ENCODE measurements at places on chromosomes 2 and 18. TPM values are rescaled to one million over a fixed set of nuclear protein-coding genes. Genes with fewer than 3 reads are reported as not detected.

GRCh38 chr2:33529771-33530481 lies 53.5 kb downstream of the RASGRP3 start:
- DNase-seq = peak; percentile 37

The ZBTB7C gene
- total RNA-seq = under 0.01 TPM

- DNase-seq = peak; percentile 15
Measured at GRCh38 chr2:66477135-66477842, 42.4 kb downstream of the MEIS1 start.

DNA sequence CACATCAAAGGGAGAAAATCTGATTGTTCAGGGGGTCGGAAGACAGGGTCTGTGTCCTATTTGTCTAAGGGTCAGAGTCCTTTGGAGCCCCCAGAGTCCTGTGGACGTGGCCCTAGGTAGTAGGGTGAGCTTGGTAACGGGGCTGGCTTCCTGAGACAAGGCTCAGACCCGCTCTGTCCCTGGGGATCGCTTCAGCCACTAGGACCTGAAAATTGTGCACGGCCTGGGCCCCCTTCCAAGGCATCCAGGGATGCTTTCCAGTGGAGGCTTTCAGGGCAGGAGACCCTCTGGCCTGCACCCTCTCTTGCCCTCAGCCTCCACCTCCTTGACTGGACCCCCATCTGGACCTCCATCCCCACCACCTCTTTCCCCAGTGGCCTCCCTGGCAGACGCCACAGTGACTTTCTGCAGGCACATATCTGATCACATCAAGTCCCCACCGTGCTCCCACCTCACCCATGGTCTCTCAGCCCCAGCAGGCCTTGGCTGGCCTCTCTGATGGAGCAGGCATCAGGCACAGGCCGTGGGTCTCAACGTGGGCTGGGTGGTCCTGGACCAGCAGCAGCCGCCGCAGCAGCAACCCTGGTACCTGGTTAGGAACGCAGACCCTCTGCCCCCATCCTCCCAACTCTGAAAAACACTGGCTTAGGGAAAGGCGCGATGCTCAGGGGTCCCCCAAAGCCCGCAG lies 3.8 kb downstream of the PROC start:
- no peak for DNase-seq

DNA sequence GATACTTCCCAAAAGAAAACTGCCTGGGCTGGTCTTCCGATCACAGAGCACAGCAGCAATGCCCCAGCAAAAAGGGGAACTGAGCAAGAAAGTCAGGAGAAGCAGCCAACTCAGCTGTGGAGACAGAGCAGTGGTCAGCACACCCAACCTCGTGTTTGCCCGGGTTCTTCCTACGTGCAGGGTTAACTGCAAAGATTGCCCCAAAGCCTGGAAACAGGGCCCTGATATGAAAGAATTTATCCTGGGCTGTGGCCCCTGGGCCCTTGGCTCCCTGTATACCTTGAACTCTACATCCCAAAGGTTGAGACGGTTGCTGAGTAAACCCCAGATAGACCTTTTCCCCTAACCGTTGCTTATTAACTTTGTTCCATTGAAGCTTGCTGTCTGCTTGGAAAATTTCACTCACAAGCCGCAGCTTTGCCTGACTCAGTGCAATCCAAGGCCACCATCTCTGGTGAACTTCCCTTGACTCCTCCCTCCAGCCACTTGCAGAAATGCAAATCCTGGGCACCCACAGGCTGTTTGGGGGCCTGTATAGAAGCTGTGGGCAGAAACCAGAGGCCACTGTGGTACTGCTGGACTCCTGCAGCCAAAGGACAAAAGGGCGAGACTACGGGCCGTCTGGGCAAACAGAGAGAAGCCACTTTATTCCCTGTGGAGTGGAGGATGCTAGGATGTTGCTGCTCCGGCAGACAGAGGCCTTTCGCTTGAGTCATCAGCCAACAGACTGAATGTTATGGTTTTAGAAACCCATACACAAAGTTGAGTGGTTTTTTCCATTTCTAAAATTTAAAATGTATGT lies 18.2 kb downstream of the NRP2 start:
- DNase-seq = no peak

The ARL4C gene
- 2.7 TPM for total RNA-seq

GRCh38 chr2:209771474-209772289 lies at the start of gene UNC80:
Gene UNC80 (plus strand): TSS chr2:209771832. CDS start chr2:209772073, 241 bp downstream.
- DNase-seq = peak; percentile 65

DNA sequence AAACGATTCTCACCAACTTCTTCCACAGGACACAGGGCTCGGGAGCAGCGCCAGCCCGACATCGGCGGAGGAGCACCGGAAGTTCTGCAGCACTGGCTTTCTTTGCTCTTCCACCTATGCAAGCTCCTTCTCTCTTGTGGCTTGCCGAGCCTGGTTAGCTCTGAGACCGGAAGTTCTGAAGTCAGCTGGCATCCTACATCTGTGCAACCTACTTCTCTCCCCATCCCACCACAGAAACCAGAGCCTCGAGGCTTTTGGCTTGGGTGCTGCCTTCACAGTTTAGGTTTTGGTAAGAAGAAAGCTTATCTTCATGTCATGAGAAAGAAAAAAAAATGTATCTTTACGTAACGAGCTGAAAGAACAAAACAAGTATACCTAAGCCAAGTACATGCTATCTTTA lies 111.7 kb downstream of the ANKRD44 start:
- no peak for DNase-seq

The MC5R gene
- not detected for total RNA-seq

DNA sequence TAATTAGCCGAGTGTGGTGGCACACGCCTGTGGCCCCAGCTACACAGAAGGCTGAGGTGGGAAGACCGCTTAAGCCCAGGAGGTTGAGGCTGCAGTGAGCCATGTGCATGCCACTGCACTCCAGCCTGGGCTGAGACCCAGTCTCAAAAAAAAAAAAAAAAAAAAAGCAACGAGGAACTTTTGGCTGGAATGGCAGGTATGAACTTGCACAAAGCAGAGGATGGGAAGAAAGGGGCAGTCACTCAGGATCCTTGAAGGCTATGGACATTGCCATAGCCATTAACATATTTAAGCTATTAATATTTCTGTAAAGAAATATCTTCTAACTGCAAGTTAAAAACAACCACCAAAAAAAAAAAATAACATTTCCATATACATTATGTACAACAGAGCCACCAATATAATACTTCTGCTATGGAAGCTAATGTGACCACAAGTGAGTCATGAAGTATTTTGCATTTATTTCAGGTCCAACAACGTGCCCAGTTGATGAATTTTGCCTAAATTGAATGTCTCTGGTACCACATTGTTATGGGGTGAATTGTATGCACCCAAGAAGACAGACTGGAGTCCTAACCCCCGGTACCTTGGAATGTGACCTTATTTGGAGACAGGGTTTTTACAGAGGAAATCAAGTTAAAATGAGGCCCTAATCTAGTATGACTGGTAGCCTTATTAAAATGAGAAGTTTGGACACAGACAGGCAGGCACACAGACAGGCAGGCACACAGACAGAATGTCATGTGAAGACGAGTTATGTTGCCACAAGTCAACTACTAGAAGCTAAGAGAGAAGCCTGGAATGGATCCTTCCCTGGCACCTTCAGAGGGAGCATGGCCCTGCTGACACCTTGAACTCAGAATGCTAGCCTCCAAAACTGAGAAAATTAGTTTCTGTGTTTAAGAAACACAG lies 102.8 kb downstream of the RBMS1 start:
- no peak for DNase-seq

DNA sequence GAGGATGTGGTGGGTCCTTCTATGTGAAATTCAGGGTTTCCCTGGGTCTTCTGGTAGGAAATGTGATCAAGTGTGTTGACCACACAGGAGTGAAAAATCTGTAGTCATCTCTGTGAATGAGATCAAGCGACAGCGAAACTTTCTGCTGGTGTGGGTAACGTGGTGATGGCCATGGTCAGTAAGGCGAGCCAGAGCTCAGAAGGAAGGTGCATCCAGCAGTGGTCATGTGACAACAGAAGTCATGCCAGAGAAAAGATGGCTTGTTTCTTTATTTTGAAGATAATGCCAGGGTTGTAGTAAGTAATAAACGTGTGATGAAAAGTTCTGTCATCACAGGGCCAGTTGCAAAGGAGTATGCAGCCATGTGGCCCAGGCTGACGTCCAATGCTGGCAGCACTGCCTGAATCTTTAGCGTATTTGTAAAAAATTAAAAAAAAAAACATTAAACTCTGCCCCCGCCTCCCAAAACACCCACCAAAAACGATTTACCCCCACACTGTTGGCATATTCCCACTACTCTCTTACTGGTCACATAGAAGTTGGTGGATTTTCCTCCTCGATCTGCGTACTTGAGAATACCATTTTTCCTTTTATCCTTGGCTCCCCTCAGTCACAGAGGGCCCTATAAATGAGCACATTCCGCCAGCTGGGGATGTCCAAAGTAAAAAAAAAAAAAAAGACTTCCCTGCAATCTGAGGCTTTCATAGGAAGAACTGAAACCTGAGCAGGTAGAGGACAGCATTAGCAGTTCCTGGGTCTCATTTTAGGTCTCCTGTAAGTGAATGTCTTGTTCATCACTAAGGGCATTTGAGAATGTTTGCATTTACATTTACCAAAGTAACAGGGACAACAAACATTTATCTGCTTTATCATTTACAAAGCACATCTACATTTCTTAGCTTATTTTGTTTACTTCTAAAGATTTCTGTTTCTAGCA lies 70.6 kb downstream of the SLC4A3 start:
- DNase-seq = no peak

- no peak for DNase-seq
Measured at GRCh38 chr18:47260924-47261701, 9.7 kb upstream of the SKOR2 start.

The CROCC2 gene
- not detected for total RNA-seq

The DNAJC5G gene
- total RNA-seq = 1.0 TPM

DNA sequence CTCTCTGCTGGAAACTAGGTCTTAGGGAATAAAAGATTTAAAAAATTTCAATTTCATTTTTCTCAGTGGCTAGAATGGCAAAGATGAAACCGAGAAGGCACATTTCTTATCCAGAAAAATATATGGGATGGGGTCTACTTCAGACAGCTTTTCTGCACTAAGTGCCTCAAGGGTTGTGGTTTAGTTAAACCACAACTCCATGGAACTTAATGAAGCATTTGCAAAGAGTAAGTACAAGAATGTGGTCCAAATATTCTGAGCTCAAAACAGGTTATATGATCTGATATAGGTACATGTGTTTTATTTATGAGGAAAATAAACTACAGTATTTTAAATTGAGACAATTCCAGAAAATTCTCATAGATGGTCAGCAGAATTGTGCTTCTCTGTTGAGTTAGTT lies 101.8 kb upstream of the FZD5 start:
- DNase-seq = no peak

GRCh38 chr2:36125702-36126101 lies 229.9 kb upstream of the CRIM1 start:
- DNase-seq = no peak

GRCh38 chr2:216217904-216218260 lies 108.7 kb downstream of the XRCC5 start:
- no peak for DNase-seq

The KCNE4 gene
- total RNA-seq = under 0.01 TPM

- no peak for DNase-seq
Measured at GRCh38 chr2:221137385-221137784, 434.7 kb downstream of the EPHA4 start.

The EMILIN1 gene
- 21.3 TPM for total RNA-seq

The ZEB2 gene
- 0.51 TPM for total RNA-seq

DNA sequence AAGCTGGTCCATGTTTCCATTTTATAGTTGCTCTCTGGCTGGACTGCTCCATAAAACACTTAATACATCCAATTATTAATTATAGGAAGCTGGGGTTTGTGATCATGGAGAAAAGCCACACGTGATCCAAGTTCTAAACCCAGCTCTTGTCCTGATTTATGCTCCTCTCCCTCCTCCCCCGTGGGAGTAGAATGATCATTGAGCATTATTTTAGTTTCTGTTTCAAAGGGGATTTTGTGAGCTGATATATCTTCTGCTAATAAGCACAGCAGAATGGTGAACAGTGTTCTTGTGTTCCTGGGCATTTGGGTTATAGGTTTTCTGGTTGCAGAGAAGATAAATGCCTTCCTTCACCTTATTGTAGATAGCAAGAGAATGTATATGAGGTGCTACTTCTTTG lies 135.7 kb upstream of the TMEM200C start:
- DNase-seq = no peak

The SERPINB3 gene
- total RNA-seq = not detected

GRCh38 chr18:49226243-49227000 lies 234.0 kb downstream of the DYM start:
- no peak for DNase-seq

The TDRD15 gene
- not detected for total RNA-seq

GRCh38 chr2:183224948-183225347 lies 100.7 kb downstream of the NUP35 start:
- no peak for DNase-seq

The ACADL gene
- total RNA-seq = not detected

GRCh38 chr18:9951022-9951859 lies 37.4 kb downstream of the VAPA start:
- DNase-seq = peak; percentile 70

DNA sequence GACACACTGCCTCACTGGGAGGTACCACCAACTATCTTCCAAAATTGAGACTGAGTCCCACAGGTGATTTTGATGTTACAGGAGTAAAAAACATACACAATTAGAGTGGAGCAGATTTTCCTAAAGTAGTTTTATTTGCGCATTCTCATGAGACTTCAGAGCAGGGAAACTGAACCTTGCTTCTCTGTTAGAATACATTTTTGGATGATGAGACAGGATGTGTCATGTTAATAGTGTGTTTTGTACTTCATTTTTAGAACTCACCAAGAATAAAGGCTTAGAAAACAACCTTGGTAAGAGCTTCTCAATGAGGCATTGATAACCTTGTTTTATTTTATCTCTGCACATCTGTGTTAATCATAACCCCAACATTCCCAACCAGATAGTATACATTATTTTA lies 310.2 kb upstream of the GALNT5 start:
- DNase-seq = no peak

DNA sequence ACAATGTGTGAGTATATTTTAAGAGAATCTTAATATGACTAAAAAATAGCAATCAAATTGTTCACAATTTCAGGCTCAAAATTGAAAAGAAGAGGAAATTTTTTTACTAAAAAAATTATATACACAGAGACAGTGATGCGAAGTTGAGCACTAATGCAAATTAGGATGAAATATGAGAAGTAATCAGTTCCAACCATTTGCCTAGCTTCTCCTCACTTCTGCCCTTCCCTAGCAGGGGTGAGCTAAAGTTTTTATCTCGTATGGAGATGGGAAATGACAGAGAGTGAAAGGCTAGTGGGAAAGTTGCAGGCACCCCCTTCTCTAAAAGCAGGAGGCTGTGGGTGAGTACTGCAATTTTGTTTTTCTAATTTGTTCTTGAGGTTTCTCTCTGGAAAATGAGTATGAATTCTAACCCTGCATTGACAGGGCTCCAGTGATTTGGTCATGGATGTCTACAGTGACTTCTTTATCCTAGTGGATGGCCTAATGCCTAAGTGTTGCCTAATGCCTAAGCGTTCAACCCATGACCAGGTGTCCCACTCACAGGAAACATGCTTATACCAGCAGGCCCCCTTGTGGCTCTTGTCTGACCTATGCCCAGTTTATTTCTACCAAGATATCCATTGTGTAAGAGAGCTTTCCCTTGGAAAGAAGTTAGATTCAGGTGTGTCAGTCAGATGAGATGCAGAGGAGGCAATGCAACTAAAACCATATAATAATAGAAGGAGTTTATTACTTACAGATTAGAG lies 78.0 kb upstream of the HNMT start:
- no peak for DNase-seq

Measured in dermis microvascular lymphatic vessel endothelial cell (primary cell).